ENCODE measurements at places on chromosomes 4 and X. TPM values are rescaled to one million over a fixed set of nuclear protein-coding genes. Genes with fewer than 3 reads are reported as not detected.

DNA sequence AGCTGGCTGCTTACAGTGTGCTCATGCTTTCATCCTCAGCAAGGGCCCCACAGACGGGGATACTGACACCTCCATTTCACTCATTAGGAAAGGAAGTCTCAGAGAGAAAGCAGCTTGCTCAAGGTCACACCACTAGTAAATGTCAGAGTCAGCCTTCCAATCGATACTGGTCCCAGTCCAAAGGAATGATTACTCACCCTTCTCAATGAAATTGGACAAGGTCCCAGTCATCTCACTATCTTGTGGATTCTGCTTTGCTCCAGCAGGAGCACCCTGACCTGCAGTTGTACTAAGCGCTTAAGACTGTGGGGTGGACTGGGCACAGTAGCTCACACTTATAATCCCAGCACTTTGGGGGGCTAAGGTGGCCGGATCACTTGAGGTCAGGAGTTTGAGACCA is 132.2 kb upstream of the SLC34A2 start:
- no peak for DNase-seq

GRCh38 chrX:16518131-16518530 is 131.8 kb upstream of the S100G start:
- no peak for DNase-seq

GRCh38 chrX:13047759-13048158 is 3.3 kb upstream of the FAM9C start:
- no peak for DNase-seq

DNA sequence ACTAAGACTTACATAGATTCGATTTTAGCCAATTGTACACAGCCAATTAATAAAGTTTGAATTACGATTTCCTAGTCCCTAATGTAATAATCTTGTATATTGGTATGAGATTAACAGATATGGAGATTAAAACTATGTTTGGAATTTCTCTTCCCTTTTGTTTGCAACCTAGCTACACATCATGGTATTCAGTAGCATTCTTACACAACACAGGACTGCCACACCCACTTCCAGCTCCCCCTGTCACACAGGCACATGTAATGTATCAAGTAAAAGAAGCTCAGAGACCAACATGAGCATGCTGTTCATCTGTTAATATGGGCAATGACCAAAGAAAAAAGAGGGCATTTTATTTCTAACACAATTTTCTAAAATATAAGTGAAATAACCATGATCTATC is 12.8 kb downstream of the SLC6A14 start:
- no peak for DNase-seq

GRCh38 chr4:8211251-8211650 is 12.2 kb downstream of the SH3TC1 start:
- DNase-seq = no peak

GRCh38 chr4:72286185-72286584 is 254.4 kb downstream of the NPFFR2 start:
- no peak for DNase-seq

GRCh38 chr4:78601013-78601412 is 49.4 kb downstream of the ANXA3 start:
- DNase-seq = no peak

DNA sequence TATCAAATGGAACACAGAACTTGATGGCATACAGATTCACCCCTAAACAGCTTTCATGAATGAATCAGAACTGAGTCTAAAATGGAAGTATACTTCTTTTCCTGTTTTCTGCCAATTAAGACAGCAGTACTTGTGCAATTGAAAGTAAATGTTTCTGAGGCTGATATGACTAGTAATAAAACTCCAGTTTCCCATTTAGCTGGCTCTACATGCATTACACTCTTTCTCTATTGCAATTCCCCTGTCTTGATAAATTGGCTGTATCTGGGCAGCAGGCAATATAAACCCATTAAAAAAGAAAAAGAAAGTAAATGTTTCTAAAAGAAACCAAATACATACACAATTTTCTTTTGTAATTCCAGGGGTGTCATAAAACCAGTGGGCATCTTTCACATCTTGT is 4.6 kb downstream of the NOA1 start:
- DNase-seq = no peak

DNA sequence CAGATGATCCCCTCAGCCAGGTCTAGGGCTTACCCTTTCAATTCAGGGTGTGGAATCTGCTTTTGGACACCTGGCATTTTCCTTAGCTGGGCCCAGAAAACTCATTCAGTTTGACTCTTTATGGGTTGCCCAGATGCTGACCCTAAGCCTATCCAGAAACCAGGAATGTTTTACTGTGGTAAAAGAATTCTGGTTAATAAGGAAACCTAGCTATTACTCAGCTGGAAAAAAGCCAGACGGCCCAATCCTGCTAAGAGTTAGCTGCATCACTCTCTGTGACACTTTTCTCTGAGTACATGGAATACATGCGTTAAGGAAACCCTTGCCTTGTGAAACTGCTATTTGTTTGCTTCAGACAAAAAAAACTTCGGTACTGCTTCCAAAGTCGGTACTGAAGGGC is 28.0 kb downstream of the ING2 start:
- DNase-seq = no peak

- DNase-seq = no peak
Observed at GRCh38 chr4:67721770-67722597, 21.0 kb upstream of the UBA6 start.

- DNase-seq = no peak
Observed at GRCh38 chr4:85603437-85604336, 128.7 kb downstream of the ARHGAP24 start.

- no peak for DNase-seq
Observed at GRCh38 chrX:110381216-110381615, 22.6 kb downstream of the RTL9 start.

DNA sequence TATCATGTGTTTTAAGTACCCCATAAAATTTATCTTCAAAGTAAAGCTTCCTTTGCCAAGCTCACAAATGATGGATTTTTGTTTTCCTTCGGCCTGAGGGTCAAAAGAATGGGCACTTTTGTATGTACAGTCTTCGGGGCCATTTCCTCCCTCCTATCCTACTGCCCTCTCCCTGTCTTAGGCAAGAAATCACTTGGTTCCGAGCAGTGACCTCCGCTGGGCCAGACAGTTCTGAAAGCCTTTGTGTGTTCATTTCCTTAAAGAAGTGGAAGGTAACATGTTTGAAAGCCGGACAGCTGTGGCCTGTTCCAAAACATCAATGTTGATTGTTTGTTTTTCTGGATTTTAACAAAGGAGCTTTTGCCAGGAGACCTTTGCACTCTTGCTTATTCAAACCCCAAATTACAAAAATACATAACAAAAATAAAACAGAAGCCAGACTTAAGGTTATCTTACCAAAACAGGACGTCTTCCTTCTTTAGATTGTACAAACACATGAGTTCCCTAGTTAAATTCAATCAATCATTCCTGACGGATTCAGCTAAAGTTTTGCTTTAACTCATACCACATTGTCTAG is 110.6 kb upstream of the LIMCH1 start:
- no peak for DNase-seq

The CT55 gene
- not detected for total RNA-seq

The BGN gene
- total RNA-seq = not detected

The XAGE1A gene
- not detected for total RNA-seq

The ARMCX1 gene
- total RNA-seq = 2.4 TPM

The TRAPPC11 gene
- total RNA-seq = 31.5 TPM

The GPRASP3 gene
- 3.1 TPM for total RNA-seq

The SPACA5 gene
- total RNA-seq = not detected

The RPS6KA3 gene
- total RNA-seq = 54.3 TPM

The GJB1 gene
- not detected for total RNA-seq

The PWWP3B gene
- total RNA-seq = not detected

The ZDHHC9 gene
- total RNA-seq = 18.5 TPM
